ENCODE measurements at places on chromosomes 11 and 22.

DNA sequence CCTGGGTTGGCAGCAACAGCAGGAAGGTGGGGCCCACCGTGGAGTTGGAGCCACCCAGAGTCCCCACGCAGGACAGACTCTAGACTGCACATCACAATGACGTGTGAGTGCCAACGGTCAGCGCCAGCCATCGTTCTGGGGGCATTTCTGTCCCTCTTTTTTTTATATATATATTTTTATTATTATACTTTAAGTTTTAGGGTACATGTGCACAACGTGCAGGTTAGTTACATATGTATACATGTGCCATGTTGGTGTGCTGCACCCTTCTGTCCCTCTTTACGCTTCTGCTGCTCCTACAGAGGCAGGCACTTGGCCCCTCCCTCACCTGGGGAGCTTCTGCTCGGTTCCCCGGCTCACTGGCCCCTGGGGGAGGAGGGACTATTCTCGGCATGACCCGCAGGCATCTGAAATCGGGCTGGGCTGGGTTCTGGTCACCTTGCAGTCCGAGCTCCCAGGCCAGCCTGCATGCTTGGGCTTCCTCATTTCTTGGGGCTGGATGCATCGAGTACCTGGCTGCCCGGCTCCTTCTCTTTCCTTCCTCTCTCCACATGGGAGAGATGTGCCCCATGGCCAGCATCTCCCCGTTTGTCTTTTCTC is 787.4 kb downstream of the TBC1D22A start:
- DNase-seq = no peak

- DNase-seq = no peak
These were observed 9.5 kb downstream of the GNB1L start for GRCh38 chr22:19845054-19845722.

DNA sequence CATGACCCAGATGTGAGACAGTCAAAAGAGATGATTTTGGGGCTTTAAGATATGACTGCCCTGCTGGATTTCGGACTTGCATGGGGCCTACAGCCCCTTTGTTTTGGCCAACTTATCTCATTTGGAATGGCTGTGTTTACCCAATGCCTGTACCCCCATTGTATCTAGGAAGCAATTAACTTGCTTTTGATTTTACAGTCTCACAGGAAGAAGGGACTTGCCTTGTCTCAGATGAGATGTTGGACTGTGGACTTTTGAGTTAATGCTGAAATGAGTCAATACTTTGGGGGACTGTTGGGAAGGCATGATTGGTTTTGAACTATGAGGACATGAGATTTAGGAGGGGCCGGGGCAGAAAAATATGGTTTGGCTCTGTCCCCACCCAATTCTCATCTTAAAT is 88.4 kb downstream of the RSF1 start:
- no peak for DNase-seq

DNA sequence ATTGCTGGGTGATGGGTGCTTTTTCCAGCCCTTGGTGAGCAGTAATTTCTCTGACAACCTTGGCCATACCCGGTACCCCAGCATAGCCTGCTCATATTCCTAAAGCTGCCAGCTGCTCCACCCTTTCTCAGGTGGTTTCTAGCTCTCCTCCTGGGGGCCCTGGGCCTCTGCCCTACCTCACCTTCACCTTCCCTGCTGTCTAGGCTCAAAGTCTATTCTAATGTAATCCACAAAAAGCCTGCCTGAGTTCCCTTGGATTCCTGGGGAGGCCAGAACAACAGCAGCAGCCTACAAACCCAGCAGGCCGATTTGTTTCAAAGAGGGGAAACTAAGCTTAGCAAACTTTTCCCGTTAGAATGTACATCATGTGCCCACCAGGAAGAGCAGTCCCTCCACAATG is 117.6 kb downstream of the DSCAML1 start:
- no peak for DNase-seq

DNA sequence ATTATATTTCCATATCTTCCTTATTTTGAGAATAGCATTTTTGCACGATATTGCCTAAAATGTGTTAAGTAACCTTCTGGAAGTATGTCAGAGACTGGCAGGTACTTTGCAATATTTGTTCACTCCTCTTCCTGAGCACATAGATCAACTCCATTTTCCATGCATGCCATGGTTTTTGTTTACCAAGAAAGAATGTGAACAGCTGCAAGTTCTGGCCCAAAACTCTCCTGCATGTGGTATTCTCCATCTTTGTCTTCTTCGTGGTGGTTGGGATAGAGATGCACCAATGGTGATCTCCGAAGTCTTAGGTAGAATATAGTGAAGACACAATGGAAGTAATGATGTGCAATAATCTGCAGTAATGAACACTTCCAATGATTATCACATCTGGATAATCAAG is 2241.0 kb upstream of the RAG2 start:
- DNase-seq = no peak

DNA sequence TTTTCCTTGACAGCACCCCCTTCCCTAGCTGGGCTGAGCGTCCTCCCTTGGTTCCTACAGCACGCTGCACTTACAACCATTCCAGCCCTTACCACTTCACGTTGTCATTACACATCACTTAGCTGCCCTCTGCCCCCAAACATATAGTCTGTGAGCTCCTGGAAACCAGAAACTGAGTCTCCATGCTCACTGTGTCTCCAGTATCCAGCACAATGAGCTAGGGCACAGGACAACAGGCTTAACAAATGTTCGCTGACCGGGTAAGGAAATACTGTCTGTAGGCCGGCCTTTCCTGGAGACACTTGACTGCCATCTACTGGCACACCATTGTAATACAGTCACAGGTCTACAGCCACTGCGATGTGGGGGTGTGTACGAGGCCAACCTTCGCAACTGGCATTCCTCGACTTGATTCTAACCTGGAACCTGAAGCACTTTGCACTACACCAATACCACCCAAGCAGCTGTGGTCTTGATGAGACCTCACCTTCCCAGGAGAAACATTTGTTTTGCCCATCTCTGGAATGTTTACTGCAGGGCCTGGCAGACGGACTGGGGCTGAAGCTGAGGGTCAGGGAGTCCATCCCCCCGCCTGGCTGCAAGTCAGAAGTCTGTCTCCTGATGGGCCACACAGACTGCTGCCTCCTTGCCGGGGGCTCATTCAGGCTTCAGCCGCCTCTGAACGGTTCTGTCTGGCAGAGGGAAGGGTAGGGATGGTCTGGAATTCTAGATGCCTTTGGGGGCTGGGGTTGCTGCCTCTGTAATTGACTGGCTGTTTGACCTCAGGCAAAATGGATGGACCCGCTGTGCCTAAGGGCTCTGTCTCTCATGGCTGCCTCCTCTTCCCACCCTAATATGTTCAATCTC is 72.0 kb downstream of the SYN3 start:
- DNase-seq = peak; percentile 4

GRCh38 chr22:25160120-25160996 is 39.3 kb upstream of the CRYBB3 start:
- no peak for DNase-seq

GRCh38 chr11:62353841-62354240 is 16.6 kb downstream of the ASRGL1 start:
- no peak for DNase-seq

DNA sequence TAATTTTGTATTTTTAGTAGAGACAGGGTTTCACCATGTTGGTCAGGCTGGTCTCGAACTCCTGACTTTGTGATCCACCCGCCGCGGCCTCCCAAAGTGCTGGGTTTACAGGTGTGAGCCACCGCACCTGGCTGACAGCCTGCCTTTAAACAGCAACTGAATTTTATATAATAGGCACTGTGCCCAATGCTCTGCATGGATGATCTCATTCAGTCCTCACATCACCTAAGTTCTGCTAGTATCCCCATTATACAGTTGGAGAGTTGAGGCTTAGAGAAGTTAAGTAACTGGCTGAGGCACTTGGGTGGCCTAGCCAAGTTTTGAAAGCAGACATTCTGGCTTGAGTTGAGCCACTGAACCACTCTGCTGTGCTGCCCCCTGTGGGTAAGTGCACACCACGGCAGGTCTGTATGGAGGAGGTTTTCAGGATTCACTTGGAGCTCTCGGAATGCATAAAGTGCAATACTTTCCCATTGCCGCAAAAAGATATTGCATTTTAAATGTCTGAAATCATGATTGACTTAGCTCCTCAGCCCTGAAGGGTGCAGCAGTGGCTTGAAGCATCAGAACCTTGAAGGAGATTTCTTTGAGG is 112.4 kb downstream of the LDLRAD3 start:
- no peak for DNase-seq

GRCh38 chr11:11227296-11228085 is 125.6 kb downstream of the CSNK2A3 start:
- DNase-seq = no peak

GRCh38 chr11:112042161-112042960 is 17.2 kb downstream of the DLAT start:
- no peak for DNase-seq

- DNase-seq = no peak
These were observed 73.0 kb upstream of the VPREB1 start for GRCh38 chr22:22171357-22172218.

GRCh38 chr11:16195651-16196050 is 160.7 kb downstream of the SOX6 start:
- DNase-seq = no peak

DNA sequence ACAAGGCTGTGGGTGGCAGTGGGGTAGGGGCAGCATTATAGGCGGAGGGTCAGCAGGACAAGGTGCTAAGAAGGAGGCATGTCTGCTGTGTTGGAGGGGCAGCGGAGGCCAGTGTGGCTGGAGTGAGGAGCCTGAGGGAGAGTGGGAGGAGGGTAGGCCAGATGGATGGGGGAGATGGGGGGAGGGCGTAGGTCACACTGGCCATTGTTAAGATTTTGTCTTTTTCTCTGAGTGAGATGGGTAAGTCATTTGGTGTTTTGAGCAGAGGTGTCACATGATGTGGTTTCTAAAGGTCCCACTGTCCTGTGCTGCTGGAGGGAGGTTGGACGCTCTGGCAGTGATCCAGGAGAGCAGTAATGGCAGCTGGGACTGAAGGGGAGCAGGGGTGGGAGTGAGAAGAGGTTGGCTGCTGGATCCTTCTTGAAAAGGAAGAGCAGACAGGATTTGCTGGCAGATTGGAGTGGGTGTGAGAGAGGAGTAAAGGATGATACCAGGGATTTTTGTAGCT is 9.8 kb downstream of the PPP6R3 start:
- no peak for DNase-seq

DNA sequence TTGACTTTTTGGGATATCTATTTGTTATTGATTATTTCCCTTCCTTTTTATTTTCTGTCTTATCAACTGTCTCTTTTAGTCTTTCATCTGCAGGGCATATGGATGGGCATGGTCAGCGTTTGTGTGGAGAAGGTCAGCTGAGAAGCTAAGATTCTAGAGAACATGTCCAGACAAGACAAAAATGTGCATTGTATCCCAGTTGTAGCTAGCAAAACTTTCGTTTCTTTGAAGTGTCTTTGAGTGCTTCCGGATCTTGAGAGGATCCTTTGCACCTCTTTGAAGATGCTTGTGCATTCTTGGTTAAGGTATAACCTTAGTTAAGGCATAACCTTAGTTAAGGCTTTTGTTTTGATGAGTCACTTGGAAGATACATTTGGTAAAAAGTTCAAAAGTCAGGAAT is 329.9 kb upstream of the LRRC4C start:
- DNase-seq = no peak

- no peak for DNase-seq
These were observed 1.1 kb upstream of the OR52N2 start for GRCh38 chr11:5807580-5807979.

DNA sequence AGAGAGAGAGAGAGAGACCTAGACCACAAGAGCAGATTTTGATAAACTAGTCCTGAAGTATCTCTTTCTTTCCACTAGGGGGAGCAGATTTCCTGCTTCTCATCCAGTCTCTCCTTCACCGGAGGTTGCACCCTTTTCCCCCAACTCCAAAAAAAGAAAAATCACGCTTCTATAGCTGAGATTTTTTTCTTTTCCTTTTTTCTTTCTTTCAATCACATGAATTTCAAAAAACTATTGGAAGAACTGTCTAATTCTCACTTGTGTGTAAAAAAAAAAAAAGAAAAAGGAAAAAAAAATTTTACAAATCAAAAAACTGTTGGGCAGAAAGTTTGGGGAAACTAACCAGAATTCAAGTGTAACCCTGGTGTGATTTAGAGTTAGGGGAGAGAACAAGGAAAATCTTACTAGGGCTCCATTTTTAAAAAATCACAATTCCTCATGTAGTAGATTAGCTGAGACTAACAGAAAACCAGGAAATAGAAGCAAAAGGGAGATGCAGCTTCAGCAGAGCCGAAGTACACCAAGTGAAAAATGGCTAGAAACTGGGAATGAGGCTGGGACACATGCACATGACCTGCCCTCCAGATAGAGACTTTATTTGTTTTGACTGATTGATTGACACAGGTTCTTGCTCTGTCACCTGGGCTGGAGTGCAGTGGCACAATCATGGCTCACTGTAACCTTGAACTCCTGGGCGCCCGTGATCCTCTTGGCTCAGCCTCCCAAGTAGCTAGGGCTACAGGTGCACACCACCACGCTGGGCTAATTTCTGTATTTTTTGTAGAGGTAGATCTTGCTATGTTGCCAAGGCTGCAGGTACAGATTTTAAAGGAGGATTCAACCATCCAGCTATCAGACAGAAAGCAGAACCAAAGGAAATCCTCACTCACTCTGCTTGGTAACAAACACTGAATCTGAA is 27.1 kb downstream of the SDHD start:
- no peak for DNase-seq

DNA sequence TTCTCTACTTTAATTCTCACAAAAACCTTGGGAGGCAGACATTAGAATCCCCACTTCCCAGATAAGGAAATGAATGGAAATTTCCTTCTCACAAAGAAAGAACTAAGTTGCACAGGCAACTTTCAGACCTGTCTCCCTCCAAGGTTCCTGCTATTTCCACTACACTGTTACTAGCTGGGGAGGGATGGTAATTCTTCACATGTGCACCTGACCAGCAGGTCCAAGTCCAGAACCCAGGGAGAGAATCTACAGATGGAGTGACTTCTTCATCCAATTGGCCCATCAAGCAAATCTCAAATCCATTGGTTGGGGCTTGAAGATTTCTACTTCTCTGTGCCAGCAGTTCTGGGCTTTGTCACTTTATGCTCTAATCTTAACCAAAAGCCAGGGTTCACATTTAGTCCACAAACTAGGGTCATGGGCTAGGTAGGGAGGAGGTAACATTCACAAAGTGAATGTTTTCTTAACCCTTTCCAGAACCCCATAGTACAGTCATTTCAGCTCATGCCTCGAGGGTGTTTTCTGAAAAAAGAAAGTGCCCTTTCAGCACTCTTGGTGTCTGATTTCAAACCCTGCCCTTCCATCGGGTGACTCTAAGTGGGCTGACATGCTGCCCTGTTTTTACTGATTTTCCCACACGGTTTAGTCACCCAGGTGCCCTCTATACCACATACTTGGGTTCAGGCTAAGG is 2.7 kb downstream of the POU2AF1 start:
- no peak for DNase-seq

Data from stimulated activated CD8-positive, alpha-beta memory T cell treated with anti-CD3 and anti-CD28 coated beads, Interleukin-2, amount 100 ng/mL, for 1 hour (primary cell).